HS-5 (cell line): ENCODE measurements at places on chromosomes 4 and X.

- no peak for DNase-seq
Observed at GRCh38 chr4:110508827-110509710, 33.1 kb downstream of the ENPEP start.

DNA sequence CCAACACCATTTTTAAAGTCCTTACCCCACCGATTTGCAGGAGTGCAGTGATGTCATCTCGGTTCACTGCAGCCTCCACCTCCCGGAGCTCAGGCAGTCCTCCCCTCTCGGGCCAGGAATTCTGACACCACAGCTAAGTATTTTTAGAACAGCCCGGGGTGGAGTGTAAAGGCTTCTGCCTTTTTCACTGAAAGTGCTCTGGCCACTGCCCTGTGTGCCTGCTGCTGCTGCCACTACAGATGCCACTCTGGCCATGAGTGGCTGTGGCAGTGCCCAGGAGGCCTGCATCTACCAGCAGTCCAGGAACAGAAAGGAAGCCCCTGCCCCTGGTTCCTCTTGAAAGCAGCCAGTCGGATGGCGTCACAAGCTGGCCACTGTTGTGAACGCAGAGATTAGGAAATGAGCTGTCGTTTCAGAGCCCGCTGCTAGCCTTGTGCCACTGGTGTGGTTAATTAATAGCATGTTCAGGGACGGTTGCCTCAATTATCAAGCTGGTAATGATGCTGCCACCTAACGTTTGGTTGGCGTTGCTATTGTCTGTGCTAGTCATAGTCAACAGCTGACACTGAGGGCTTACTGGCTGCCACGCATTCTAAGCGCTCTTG is 23.6 kb upstream of the TBC1D14 start:
- no peak for DNase-seq

DNA sequence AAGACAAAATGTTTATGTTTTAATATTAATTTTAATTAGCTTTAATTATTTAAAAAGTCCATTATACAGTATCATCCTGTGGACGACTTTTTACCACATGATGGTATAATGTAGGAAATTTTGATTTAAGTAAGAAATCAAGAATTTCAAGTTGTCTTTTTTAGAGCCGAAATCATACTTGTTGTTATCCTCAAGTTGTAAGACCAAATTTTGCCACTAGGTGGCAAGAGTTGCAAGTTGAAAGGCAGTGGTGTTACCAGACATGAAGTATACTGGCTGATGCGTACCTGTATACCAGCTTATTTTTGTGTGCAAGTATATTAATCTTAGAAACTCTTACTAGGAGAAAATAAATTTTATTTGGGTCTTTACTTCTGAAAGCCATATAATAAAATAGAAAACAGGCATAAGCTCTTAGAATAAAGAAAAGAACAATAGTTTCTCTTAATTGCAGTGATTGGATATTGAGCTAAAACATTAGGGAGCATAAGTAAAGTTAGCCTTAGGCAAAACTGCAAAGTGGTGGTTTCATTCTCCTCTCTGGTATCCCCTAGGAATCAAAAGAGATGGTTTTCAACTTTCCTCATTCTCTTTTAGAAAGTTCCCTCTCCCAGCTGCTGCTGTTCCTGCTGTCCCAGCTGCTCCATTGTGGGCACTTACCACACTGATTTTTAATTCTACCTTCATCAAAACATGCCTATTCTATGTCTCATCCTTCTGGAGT is 118.0 kb upstream of the WDFY3 start:
- DNase-seq: peak; percentile 26

DNA sequence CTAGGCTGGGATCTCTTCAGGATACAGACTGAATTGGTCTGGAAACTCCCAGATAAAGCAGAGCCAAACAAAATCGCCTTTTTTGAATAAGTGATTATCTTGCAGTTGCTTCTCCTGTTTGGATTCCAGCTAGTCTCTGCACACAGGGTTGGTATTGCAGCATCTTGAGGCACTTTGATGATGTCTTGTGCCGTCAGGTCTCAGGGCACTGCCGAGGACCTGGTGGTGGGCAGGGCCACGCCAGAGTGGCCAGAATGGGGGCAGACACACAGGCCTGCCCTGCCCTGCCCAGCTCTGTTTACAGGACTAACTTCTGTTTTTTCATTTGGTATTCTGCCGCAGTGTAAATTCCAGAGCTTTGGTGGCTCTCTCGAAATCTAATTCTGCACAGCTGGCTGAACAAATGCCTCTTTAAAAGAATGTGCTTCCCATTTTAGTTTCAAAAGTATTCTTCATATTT is 276.1 kb downstream of the NR3C2 start:
- peak; percentile 1 for DNase-seq

DNA sequence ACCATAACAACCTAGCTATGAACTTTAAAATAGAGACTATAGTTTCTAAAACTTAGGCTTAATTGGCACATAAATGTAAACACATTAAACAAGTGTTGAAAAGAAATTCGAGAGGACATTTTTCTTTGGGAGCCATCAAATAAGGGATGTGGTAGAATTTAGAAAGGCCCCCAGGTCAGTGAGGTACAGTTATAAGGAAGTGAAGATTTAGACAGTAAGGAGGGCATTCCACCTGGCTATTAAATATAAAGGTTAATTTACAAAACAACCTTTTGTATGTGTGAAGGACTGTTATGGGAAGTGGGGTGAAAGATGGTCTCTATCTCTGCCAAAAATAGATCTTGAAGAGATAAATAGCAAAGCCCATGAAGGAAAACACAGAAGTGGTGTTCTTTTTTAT is 83.9 kb downstream of the AFF1 start:
- no peak for DNase-seq

DNA sequence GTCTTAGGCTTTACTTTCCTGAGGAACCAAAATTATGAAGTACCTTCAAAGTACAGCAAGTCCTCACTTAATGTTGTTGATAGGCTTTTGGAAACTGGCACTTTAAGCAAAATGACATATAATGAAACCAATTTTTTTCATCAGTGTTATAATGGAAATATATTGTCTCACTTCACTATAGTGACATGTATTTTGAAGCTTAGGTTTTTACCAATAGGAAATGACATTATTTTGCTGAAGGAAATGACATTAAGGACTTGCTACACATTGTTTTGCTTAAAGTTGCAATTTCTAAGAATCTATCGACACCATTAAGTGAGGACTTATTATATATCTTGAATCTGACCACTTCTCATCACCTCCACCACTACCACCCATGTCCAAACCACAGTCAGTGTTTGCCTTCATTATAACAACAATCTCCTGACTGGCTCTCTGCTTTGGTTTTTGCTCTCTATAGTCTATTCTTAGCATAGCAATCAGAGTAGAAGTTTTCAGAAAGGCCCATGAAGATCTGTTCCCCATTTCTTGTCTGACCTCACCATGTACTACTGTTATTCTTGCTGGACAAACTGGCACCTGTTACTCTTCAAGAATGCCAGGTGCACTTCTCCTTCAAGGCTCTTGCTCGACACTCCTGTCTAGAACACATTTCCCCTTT is 311.2 kb downstream of the BMPR1B start:
- no peak for DNase-seq

DNA sequence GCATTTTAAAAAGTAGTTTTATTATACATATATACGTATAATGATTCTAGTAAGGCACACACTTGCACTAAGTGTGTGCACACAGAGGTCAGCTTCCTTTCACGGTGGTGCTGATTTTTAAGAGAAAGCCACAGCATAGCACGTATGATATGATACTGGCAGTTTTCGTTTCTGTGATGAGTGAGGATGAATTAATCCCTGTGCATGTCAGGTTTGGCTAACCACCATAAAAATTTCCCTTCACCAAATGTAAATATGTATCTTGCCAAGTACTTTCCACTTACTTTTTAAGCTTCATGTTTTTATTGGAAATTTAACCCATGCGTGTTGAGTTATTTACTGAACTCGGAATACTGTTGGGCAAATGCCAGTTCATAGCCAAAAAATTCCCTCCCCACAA is 84.6 kb downstream of the SYNPO2 start:
- no peak for DNase-seq

DNA sequence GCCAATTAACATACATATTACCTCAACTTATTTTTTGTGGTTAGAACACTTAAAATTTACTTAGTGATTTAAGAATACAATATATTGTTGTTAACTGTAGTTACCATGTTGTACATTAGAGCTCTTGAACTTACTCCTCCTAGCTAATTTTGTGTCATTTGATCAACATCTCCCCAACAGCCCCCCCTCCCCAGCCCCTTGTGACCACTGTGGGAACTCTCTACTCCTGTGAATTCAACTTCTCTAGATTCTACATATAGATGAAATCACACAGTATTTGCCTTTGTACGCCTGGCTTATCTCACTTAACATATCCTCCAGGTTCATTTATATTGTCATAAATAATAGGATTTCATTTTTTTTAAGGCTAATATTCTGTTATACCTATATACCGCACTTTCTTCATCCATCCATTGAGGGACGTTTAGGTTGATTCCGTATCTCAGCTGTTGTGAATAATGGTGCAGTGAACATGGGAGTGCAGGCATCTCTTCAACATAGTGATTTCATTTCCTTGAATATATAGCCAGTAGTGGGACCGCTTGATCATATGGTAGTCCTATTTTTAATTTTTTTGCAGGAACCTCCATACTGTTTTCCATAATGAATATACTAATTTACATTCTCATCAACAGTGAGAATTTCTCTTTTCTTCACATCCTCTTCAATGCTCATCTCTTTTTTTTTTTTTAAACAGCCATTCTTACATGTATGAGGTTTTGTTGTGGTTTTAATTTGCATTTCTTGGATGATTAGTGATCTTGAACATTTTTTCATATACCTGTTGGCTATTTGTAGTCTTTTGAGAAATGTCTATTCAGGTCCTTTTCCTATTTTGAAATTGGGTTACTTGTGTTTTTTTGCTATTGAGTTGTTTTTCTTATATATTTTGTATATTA is 66.8 kb downstream of the RAPGEF2 start:
- DNase-seq: no peak
